ENCODE measurements at places on chromosomes 13 and 19.
A peak's percentile ranks its signal among the peaks of the same experiment; 100 is the strongest.

DNA sequence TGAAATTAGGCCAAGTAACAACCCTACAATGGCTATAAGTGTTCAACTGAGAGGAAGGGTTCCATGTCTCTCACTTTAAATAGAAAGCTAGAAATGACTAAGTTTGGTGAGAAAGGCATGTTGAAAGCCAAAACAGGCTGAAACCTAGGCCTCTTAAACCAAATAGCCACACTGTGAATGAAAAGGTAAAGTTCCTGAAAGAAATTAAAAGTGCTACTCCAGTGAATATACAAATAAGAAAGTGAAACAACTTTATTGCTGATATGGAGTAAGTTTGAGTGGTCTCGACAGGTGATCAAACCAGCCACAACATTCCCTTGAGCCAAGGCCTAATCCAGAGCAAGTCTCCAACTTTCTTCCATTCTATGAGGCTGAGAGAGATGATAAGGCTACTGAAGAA is 209.6 kb downstream of the KLF12 start:
- no peak for DNase-seq

DNA sequence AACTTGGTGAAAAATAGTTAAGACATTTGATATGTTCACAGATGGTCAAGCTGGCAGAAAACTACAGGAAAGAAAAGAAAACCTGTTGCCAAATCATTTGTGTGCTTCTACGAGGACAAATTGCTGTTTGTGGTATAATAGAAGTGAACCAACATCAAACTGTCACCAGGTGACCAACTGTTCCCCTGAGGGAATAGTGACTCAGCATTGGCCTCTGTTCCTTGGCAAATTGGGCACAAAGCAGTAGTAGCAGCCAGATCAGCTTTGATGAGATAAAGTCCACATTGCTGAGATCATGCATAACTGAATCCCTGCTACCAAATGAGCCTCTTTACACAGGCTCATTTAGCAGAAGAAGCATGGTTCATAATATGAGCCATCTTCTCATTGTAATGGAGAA is 103.5 kb downstream of the POSTN start:
- no peak for DNase-seq

GRCh38 chr19:34503531-34504272 is 22.1 kb downstream of the WTIP start:
- no peak for DNase-seq

DNA sequence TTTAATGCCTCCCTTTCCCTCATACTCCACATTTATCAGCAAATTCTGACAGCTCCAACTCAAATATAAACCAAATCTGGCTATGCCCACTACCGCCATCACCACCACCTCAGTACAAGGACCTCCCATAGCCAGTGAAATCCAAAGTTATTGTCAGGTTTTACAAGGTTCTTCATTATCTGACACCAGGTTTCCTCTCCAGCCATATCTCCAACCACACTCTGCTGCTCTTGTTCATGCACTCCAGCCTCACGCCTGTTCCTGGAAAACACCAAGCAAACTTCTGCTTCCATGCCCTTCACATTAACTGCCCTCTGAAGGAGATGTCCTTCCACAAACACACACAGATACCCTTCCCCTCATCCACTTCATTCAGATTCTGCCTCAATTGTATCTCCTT is 102.2 kb upstream of the MIR17HG start:
- no peak for DNase-seq

DNA sequence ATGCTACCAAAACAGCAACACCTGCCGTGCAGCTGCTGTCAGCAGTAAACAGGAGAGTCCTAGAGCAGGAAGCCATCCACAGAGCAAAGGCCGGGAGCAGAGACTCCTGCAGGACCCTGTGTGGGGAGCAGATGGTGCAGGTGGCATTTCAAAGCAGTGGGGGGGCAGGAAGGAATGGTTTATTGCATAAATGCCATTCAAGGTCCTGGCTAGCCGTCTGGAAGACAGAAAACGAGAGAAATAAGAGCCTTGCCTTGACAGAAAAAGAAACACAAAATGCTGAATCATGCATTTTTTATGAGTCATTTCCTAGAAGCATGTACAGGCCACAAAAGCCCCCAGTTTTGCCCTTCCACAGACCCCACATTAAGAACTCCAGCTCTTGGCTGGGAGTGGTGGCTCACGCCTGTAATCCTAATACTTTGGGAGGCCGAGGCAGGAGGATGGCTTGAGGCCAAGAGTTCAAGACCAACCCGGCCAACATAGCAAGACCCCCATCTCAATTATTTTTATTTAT is 5.4 kb downstream of the RSPH6A start:
- DNase-seq, result no peak

GRCh38 chr13:111099290-111099689 is 15.8 kb upstream of the ARHGEF7 start:
- DNase-seq, result no peak

GRCh38 chr13:97387485-97387839 is 46.5 kb upstream of the RAP2A start:
- no peak for DNase-seq

- DNase-seq, result no peak
These were observed 350.9 kb downstream of the SPRY2 start for GRCh38 chr13:79990048-79990447.

DNA sequence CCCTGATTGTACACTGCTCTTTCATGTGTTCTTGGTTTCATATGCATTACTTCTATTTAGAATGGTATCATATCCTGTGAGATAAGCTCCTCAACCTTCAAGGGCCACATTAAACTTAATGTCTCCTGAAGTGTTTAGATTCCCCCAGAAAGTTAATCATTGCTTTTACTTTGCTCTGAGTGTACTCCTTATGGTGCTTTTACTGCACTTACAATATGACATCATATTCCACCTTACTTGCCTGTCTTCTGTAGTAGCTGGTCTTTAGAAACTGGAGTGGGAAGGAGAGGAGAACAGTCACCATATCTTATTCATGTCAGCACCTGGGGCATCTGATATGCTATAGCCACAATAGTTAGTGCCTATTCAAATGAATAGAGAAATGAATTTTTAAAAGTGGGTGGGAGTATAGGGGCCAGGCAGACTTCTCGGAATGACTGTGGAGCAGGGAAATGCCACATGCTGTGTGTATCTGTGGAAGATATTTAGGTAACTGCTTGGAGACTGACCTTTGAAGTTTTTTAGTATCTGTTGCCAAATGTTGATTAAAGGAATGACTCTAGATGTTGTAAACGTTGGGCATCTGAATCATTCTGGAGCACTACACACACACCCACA is 40.2 kb downstream of the SLAIN1 start:
- DNase-seq, result no peak

GRCh38 chr19:38665950-38666662 is 18.7 kb downstream of the ACTN4 start:
- no peak for DNase-seq

DNA sequence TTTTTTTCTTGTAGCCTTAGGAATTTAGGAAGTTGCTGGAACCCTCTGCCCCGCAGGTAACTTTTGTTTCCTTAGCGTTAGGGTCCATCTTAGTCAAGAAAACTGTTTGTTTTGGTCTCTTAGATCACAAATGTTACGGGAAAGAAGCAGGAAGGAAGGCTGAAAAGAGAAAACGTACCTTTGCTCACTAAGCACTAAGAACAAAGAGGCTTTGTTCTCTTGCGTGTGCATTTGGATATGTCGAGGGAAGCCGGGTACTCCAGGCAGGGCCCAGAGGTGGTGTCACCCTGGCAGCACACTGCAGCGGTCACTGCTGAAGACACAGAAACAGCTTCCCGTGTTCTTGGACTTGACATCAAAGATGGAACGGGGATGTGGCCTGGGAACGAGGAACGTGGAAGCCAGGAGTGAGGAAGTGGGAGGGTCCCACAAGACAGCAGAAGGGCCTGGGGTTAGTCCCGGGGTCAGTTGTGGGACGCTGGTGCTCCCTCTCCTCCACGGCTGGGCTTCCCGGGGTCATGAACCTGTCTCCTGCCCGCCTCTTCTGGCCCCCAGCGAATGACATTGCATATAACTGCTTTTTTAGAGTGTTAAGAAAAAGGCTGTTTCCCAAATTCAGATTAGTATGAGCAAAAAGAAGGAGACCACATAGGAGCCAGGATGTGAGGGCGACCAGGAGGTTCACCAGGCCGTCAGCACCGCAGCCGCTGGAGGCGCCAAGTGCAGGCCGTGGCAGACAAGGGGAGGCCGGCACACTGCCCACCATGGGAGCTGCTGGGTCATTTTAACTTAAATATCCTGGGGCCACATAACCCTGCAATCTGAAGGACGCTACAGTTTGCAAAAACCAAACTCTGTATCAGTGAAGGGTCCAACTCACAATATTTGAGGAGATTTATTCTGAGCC is 31.6 kb downstream of the ATP11A start:
- DNase-seq, result no peak

DNA sequence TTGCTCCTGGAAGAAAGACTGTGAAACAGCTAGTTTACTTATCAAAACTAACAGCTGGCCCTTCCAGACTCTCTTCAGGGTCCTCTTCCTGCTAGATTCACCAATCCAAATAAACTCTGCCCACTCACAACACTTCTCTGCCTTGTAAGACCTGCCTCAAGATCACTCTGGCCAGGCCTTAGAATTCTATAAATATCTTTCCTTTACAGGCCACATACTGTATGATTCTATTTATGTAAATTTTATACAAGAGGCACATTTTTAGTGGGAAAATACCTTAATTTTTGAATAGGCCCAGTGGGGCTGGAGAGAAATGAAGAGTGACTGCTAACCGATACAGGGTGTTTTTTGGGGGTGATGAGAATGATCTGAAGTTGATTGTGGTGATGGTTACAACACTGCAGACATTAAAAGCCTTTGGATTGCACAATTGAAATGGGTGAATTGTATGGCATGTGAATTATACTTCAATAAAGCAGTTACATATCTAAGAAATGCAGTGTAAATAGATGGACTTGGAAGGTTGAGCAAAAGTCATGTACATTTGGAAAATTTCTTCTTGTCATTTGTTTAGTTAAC is 141.8 kb downstream of the GPC5 start:
- no peak for DNase-seq

- DNase-seq, result peak; percentile 35
These were observed 656 bp downstream of the PCCA start for GRCh38 chr13:100089465-100090032.

DNA sequence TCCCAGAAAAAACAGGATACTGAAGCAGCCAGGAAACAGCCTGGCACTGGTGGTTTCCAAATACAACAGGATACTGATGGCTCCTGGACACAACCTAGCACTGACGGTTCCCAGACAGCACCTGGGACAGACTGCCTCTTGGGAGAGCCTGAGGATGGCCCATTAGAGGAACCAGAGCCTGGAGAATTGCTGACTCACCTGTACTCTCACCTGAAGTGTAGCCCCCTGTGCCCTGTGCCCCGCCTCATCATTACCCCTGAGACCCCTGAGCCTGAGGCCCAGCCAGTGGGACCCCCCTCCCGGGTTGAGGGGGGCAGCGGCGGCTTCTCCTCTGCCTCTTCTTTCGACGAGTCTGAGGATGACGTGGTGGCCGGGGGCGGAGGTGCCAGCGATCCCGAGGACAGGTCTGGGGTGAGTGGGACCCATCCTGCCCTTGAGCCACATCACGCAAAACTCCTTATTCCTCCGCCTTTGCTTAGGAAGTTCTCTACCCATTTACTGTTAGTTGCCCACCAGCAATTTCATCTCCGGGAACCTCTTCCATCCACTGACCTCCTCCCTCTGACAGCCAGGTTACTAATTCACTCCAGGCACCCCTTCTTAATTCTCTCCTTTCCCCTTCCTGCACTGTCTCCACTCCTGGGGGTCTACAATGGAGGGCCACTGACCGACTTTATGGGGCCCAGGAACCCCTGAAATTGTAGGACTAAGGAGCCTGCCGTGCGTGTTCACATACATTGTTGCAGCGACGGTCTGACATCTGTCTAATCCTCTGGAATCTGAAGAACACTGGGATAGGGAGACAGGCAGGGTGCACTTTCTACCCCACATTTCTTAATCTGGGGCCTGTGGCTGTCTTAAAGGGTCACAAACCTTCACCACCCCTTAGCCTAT is 1.2 kb downstream of the ITPKC start:
- no peak for DNase-seq

DNA sequence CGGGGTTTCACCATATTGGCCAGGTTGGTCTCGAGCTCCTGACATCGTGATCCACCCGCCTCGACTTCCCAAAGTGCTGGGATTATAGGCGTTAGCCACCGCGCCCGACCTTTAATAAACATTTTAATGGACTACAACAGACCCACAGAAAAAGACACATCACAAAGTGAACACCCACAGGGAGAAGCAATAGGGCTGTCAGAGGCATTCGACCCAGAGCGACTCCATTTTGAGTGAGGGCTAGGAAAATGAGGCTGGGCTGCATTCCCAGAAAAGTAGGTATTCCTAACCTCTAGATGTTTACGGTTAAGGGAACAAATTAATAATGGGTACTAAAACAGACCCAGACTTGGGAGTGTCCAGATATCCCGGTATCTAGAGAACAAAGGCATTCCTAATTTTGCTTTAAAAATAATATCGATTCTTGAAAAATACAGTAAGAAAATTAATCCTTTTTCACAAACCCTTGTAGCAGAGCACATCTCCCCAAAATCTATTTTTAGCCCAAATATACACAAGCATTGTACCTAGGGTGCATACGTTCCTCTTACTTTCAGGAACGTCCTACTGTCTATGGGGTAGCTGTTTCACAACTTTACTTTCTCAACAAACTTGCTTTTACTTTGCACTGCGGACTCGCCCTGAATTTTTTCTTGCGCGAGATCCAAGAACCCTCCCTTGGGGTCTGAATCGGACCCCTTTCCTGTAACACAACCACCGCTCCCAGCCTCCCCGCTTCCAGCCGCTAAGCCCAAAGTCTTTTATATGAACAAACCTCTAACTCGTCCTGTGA is 811 bp upstream of the ZNF8 start:
- no peak for DNase-seq

GRCh38 chr13:54950546-54950945 is 1921.9 kb downstream of the OLFM4 start:
- DNase-seq, result no peak

- DNase-seq, result no peak
These were observed 53.4 kb downstream of the GPC6 start for GRCh38 chr13:93279982-93280381.

DNA sequence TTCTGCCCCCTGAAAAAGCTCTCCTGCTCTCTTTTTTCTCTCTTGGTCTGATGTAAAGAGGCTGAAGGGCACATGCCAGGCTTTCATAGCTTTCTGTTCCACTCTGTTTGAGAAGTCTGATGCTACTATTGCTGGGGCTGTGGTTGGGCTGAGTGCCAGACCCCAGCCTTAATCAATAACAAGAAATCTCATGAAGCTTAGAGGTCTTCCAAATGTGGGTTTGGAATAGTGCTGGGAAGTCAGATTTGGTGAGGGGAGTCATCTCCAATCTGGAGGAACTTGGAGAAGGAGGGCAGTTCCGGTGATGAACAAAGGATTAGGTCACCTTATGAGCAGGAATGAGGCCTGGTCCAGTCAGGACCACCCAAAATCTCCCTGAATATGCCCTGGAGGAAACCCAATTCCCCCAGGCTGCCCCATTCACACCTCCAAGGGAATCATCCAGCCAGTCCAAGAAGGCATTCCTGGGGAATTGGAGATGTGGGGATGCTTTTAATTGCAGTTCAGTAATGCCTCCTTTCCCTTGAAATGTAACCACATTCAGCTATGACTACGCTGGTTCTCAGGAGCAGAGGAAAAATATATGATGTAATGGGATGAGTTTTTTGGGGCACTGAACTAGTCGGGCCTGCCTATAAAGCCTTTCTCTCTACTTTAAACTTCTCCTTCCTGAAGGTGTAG is 102.0 kb downstream of the STARD13 start:
- DNase-seq, result no peak

GRCh38 chr13:75135325-75135825 is 346.6 kb downstream of the TBC1D4 start:
- DNase-seq, result no peak
